Uterus (tissue), 4 donors: ENCODE measurements at places on chromosomes 5 and 9. TPM values are rescaled to one million over a fixed set of nuclear protein-coding genes. Genes with fewer than 3 reads are reported as not detected.
A peak's percentile ranks its signal among the peaks of the same experiment; 100 is the strongest.

GRCh38 chr9:16075696-16076095 lies 522.9 kb downstream of the CCDC171 start:
- no peaks in the 10 kb centered on the region for H3K4me1 ChIP-seq
- no peak overlapping the region for H3K27ac ChIP-seq
- H3K27me3 ChIP-seq, result no peaks in the 10 kb centered on the region
- no peak for DNase-seq
- H3K4me3 ChIP-seq, result no peak overlapping the region
- H3K36me3 ChIP-seq, result no peaks in the 10 kb centered on the region

GRCh38 chr5:85931220-85931619 lies 686.5 kb upstream of the COX7C start:
- DNase-seq, result no peak
- H3K36me3 ChIP-seq, result no peaks in the 10 kb centered on the region
- no peak overlapping the region for H3K27ac ChIP-seq
- H3K27me3 ChIP-seq, result no peaks in the 10 kb centered on the region

DNA sequence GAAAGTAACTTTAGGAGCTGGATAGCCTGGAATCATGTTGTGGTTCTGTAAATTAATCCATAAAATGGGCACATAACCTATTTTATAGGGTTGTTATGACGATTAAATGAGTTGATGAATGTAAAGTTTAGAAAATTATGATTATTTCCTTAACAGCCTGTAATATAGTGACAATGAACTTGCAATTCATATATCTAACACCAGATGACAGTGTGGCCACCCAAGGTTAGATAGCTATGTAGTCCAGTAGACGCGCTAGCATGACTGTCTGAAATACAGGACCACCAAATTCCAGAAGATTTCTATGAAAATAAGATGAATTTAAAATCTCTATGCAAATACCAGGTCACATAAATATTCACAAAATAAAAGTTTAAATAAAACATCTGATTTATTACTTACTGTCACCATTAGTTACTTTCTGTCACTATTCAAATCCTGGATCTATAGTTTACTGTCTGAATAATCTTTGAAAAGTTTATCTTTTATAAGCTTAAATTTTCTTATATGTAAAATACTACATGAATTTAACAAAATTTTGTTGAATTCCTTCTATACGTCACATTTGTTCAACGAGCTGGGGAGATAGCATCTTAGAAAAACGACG lies 26.1 kb upstream of the MACIR start:
- H3K4me1 ChIP-seq, result no peaks in the 10 kb centered on the region
- DNase-seq, result no peak
- H3K36me3 ChIP-seq, result no peaks in the 10 kb centered on the region
- H3K4me3 ChIP-seq, result no peak overlapping the region
- H3K27me3 ChIP-seq, result no peaks in the 10 kb centered on the region
- H3K27ac ChIP-seq, result no peak overlapping the region

DNA sequence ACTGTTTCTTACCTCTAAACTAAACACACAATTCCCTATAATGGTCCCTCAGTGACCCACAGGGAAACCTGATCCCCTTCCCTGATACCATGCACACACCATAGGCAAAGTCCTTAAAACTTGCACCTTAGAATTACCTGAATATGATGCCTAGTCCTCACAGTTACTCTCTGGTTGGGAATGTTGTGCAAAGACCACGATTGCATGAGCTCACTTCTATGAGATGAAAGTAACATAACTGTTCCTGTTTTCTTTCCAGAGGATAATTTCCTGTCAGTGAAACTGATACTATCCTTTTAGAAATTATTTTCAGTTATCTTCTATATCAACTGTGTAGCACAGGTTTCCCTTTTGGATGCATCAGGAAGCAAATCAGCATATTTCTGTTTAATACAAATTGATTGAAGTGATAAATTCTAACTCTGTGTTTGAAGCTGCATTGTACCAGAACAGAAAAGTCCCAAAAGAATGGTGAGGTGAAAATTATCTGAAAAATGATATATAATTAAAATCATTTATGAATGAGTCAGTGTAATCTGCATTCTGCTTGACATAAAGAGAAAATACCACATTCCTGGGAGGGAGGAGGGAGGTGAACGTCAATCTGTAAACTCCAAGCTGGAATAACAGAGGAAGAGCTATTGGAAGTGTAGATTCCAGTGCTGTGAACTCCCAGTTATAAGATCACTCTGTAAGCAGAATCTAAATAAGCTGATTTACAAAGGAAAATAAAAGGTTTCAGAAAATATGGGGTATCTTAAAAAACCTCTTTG lies 51.2 kb upstream of the TNFAIP8 start:
- H3K27ac ChIP-seq, result no peak overlapping the region
- DNase-seq, result no peak
- no peaks in the 10 kb centered on the region for H3K4me1 ChIP-seq
- H3K4me3 ChIP-seq, result no peak overlapping the region

GRCh38 chr9:131773911-131774379 lies 34.1 kb upstream of the RAPGEF1 start:
- peak; percentile 18 for DNase-seq
- no peak overlapping the region for H3K4me3 ChIP-seq
- no peaks in the 10 kb centered on the region for H3K27me3 ChIP-seq
- no peaks in the 10 kb centered on the region for H3K36me3 ChIP-seq

- H3K27me3 ChIP-seq, result no peaks in the 10 kb centered on the region
- no peak overlapping the region for H3K27ac ChIP-seq
- no peak overlapping the region for H3K4me3 ChIP-seq
- no peak for DNase-seq
- no peaks in the 10 kb centered on the region for H3K4me1 ChIP-seq
These were observed 12.0 kb downstream of the NIPSNAP3B start for GRCh38 chr9:104775976-104776375.

DNA sequence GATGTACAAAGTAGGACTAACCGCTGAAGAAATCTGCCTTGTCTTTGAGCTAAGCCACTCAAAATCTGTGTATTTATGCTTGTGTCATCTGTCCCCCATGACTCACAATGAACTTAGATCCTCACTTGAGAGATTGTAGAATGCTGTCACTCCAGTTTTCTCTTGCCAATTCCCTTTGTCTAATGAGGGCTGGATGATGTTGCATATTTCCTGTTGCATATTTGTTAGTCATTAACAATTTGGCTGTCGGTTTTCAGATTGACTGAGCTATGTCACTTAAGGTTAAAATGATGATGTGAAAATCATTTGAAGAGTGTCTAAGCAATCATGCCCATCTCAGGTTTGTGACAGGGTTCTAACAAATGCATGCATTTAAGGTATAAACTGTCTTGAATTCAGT lies 481.7 kb downstream of the CDH10 start:
- no peaks in the 10 kb centered on the region for H3K27me3 ChIP-seq
- no peak overlapping the region for H3K27ac ChIP-seq
- DNase-seq, result no peak
- H3K36me3 ChIP-seq, result no peaks in the 10 kb centered on the region
- no peak overlapping the region for H3K4me3 ChIP-seq
- H3K4me1 ChIP-seq, result no peaks in the 10 kb centered on the region

GRCh38 chr5:16578474-16578883 lies 38.3 kb downstream of the RETREG1 start:
- H3K36me3 ChIP-seq, result no peaks in the 10 kb centered on the region
- H3K27ac ChIP-seq, result no peak overlapping the region
- H3K27me3 ChIP-seq, result no peaks in the 10 kb centered on the region

DNA sequence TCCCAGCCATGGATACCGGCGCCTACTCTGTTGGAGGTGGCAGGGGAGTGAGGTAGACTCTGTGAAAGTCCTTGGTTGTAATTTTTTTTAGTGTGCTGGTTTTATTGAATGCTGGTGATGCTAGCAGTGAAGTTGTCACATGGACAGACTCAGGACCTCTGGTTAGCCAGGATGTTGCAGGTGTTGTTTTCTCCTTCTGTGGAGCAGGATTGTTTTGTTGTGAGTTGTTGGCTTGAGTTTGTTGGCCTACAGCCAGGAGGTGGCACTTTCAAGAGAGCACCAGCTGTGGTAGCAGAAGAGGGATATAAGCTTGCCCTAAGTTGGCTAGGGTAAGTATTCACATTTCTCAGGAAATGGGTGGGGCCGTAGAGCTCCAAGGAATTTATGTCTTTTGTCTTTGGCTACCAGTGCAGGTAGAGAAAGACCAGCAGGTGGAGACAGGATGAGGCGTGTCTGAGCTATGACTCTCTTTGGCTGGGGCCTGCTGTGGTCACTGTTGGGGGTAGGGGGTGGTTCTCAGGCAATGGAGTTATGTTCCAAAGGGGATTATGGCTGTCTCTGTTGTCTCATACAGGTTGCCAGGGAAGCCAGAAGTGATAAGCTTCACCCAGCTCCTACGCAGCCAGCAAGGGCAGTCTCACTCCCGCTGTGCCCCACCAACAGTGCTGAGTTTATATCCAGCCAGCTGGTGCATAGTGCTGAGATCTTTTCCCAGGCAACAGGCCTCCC lies 248.7 kb downstream of the TAF11L14 start:
- H3K36me3 ChIP-seq, result no peaks in the 10 kb centered on the region
- no peaks in the 10 kb centered on the region for H3K4me1 ChIP-seq
- no peak overlapping the region for H3K4me3 ChIP-seq
- H3K27me3 ChIP-seq, result no peaks in the 10 kb centered on the region

- no peak for DNase-seq
- no peak overlapping the region for H3K4me3 ChIP-seq
- no peaks in the 10 kb centered on the region for H3K27me3 ChIP-seq
- H3K36me3 ChIP-seq, result no peaks in the 10 kb centered on the region
- H3K27ac ChIP-seq, result peak overlapping the region; percentile 4
These were observed 238.8 kb upstream of the ADAMTS16 start for GRCh38 chr5:4901305-4901811.

DNA sequence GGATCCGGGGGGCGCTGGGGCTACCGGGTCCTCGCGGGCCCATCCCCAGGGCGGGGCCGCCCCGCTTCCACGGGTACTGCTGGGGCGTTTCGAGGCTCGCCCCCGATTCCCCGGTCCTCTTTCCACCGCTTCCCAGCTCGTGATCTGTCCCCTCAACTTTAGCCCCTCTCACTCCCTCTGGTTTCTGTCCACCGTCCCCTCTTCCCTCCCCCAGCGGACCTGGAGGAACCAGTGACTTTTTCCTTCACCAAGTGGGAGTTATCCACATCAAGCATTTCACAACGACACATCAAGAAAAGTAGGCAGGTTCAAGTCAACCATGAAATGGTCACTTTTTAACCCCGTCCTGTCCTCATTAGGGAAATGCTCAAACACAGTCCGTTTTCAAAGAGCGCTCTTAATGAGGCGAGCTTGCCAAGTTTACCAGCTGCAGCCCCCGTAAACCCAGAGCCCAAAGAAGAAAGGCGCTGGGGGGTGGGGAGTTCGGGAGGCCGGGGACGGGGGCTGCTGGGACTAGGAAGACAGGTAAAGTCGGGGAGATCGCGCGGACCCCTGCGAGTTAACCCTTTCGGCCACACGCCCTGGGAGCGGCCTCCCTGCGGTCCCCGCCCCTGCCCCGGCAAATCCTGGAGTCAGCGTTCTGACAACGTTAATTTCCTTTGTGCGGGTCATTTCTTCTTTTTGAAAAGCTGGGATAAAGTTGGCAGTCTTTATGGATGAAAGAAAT lies 2.1 kb upstream of the NFIB start:
- no peaks in the 10 kb centered on the region for H3K27me3 ChIP-seq
- H3K36me3 ChIP-seq, result no peaks in the 10 kb centered on the region
- peak; percentile 56 for DNase-seq
- no peaks in the 10 kb centered on the region for H3K4me1 ChIP-seq
- H3K4me3 ChIP-seq, result peak overlapping the region; percentile 63

DNA sequence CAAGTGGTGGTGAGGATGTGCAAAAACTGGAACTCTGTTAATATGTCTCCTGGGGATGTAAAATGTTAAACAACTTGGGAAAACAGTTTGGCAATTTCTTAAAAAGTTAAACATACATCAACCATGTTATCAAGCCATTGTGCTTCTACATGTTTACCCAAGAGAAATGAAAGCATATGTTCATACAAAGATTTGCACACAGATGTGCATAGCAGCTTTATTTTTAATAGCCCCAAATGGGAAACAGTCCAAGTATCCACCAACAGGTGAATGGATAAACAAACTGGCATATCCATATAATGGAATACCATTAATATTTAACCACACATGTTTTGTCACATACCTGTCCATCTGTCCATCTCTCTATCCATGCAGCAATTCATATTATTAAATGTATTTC lies 6.2 kb downstream of the VPS13A start:
- DNase-seq, result no peak
- no peak overlapping the region for H3K4me3 ChIP-seq
- H3K4me1 ChIP-seq, result no peaks in the 10 kb centered on the region
- no peaks in the 10 kb centered on the region for H3K27me3 ChIP-seq

- no peak overlapping the region for H3K4me3 ChIP-seq
- H3K27ac ChIP-seq, result no peak overlapping the region
- no peak for DNase-seq
- no peaks in the 10 kb centered on the region for H3K36me3 ChIP-seq
These were observed 89.6 kb downstream of the PRDM6 start for GRCh38 chr5:123178683-123179082.

DNA sequence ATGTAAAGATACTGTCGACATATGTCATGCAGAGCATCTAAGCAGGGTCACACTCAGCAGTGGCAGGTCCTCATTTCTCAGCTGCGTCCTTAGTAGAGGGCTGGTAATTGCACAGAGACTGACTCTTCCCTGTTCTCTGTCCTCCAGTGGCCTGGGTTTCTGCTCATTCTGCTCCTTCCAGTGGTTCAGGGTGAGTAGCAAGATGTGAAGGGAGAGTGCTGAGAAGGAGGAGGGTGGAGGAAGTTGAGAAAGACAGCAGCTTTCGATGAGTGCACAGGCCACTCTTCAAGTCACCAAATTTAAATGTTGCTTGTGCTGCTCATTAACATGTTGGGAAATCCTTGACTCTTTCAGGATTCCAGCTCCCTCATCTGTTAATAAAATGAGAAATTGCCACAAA lies 203.9 kb downstream of the FBXL7 start:
- H3K27ac ChIP-seq, result peak overlapping the region; percentile 24
- H3K36me3 ChIP-seq, result no peaks in the 10 kb centered on the region
- H3K4me3 ChIP-seq, result no peak overlapping the region
- H3K27me3 ChIP-seq, result no peaks in the 10 kb centered on the region
- no peaks in the 10 kb centered on the region for H3K4me1 ChIP-seq

DNA sequence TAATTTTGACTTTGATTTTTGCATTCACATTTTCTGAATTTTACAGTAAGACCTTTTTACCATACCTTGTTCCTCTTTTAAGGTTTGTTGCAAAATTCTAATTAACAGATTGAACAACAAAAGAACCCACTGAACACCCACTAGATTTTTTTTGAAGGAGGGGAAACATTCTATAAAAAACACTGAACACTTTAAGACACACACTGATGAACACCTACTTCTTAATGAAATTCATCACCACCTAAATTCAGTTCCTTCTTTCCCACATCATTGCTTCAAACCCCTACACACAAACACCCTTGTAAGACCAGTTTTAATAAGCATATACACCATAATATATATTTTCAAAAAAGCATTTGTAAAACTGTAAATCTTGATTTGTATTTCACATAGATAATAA lies 559.0 kb upstream of the MEF2C start:
- no peaks in the 10 kb centered on the region for H3K36me3 ChIP-seq
- no peaks in the 10 kb centered on the region for H3K27me3 ChIP-seq
- H3K27ac ChIP-seq, result no peak overlapping the region
- no peak overlapping the region for H3K4me3 ChIP-seq

- H3K27ac ChIP-seq, result no peak overlapping the region
- no peak overlapping the region for H3K4me3 ChIP-seq
- H3K4me1 ChIP-seq, result no peaks in the 10 kb centered on the region
- DNase-seq, result no peak
These were observed 8.5 kb upstream of the PCDHB15 start for GRCh38 chr5:141236516-141237313.

GRCh38 chr5:169710675-169711074 lies 73.6 kb downstream of the DOCK2 start:
- no peak for DNase-seq
- H3K27me3 ChIP-seq, result no peaks in the 10 kb centered on the region
- H3K27ac ChIP-seq, result no peak overlapping the region
- no peaks in the 10 kb centered on the region for H3K36me3 ChIP-seq

LECT2 gene
- not detected for total RNA-seq

NEUROG1 gene
- not detected for total RNA-seq

TMEM141 gene
- 24.6 TPM for total RNA-seq

GLRA1 gene
- not detected for total RNA-seq

BARHL1 gene
- total RNA-seq, result not detected

RHOBTB3 gene
- 87.1 TPM for total RNA-seq

BTNL3 gene
- not detected for total RNA-seq
